EH (cell line): ENCODE measurements at places on chromosomes 3 and 15.
A peak's percentile ranks its signal among the peaks of the same experiment; 100 is the strongest.

- no peak for DNase-seq
Observed at GRCh38 chr3:87674397-87675161, 384.2 kb downstream of the CGGBP1 start.

DNA sequence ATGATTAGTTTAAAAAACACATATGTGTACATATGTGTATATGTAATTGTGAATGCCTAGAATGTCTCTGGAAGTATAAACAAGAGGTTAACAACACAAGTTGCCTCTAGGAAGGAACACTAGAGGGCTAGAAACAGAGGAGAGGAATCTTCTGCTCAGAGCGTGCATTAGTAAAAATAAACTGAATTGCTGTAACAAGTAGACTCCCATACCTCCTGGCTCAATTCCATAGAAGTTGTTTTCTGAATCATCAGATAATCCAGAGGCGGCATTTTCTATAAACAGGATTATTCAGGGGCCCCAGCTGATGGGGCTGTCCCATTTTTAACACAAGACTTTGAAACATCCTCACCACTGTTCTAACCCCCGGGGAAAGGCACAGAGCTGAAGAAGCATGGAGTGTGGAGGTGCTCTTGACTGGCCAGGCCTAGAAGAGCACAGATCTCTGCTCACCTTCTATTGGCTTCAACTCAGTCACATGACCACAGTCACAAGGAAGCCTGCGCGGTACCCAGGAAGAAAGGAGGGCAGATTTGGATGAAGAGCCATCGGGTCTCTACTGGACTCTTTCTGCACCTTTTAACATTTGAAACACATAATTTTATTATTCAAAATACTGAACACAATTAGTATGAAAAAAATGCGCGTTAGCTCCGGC lies 145.7 kb downstream of the TLE3 start:
- DNase-seq = no peak

DNA sequence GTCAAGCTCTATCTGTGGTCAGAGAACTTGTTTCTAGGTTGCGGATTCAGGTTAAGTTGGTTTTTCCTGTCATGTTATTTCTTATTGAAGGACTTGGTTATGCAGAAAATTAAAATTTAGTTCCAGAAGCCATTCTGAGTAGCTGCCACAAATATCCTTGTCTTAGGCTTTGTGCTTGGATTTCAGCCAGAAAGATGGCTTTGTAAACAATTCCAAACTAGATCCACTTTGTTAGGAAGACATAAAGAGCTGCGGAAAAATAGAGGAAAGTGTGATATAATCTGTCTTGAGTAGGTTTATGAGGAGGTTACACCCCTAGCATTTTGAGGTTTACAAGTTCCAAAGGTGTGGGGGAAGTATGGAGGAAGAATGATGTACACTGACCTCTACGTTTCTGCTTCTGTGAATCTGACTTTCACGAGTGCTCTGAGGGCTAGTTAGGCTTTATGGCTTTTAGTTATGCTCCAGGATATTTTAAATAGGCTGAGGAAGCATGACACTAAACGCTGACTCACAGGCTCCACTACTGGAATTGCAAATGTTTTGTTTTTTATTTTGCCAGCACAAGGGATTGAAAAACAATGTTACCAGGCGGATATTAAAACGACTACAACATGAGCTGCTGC lies 46.3 kb upstream of the UTS2B start:
- DNase-seq = peak; percentile 89

DNA sequence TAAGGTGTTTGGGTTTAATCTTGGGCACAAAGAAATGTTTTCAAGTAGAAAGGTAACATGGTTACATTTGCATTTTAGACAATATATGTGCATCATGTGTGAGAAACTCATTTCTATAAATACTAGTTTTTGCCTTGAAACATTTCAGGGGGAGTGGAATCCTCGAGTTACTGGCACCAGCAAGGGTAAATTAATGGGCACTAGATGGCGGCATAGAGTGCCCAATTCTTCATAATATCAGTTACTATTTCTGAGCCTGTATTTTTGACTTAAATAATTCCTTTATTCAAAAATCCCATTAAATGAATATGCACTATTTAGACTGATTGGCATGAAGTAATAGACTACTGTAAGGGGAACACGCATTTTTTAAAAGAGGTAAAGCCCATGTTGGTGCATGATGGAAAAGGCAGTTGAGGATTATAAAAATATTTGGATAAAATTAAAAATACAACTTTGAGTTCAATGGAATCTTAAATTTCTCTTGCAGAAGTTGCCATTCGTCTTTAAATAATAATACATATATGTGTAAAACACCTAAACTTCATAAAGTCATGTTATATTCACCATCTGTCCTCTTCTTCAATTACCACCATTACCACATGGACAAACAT lies 106.3 kb downstream of the ZBTB20 start:
- peak; percentile 61 for DNase-seq

DNA sequence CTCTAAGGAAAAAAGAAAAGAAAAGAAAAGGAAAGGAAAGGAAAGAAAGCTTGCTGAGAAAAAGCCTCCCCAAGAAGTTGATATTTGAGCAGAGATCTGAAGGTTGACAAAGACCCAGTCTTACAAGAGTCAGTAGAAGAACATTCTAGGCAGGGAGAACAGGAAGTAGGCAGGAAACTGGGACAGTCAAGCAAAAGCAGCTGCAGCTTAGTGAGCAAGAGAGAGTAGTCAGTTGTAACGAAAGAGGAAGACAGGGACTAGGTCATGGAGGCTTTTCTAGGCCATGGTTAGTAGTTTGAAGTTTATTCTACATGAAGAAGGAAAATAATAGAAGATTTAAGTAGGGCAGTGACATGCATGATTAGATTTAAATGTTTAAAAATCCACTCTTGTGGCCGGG lies 31.8 kb upstream of the KLHL6 start:
- no peak for DNase-seq

GRCh38 chr3:156379327-156379726 lies 175.6 kb downstream of the SSR3 start:
- DNase-seq = no peak

GRCh38 chr3:24340161-24340560 lies 154.5 kb downstream of the THRB start:
- DNase-seq = no peak

- DNase-seq = peak; percentile 41
Observed at GRCh38 chr3:172595664-172596393, 72.6 kb upstream of the TNFSF10 start.

DNA sequence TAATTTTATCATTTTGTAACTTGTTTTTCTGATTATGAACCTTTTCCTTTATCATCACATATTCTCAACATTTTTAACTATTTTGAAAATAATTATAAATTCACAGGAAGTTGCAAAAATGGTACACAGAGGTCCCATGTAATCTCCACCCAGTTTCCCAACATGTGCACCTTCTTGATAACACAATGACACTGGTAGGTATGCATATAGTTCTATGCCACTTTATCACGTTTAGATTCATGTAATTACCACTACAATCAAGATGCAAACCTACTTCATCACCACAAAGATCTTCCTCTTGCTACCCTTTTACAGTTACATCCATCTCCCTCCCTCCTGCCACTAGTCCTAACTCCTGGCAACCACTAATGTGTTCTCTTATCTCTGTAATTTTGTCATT lies 413.9 kb downstream of the SHQ1 start:
- DNase-seq = no peak

DNA sequence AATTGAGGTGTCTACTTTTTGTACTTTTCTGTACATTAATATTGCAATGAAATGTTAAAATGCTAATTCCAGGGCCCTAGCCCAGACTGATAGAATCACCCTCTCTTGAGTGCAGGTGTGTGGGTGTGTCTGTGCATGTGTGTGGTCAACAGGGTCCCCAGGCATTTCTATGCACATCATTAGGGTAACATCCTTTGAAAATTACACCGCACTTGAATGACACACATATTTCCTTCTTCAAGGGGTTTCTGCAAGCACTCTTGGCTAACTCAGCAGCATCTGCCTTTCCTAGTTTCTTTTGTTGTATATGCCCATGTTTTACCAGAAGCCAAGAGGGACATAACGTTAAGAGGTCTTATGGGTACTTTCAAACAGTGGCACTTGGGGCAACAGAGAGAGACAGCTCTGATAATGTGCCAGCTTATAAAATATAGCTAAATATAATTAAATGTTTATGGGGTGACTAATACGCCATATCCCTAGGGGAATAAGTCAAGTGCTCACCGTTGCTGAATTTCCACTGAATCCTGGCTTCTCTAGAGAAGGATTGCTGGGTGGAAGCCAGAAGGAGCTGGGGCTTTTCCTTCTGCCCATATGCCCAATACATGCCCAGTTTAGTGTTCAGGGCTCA lies 54.5 kb upstream of the LRIG1 start:
- DNase-seq = no peak

DNA sequence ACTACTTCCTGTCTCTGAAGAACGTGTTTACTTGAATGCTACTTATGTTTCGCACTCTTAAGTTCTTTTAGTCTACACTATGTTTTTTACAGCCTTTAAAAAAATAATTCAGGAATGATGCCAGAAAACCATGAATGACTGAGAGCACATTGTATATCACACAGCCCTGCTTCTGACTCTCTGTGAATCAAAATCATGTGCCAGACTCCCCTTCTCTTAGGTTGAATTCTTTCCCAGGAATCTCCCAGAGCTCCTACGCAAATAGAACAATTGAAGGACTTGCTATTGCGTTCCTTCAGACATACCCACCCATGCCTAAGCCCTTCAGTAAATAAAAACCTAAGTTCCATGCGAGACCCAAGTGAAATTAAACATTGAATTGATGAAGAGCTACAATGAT lies 782.0 kb upstream of the ALCAM start:
- no peak for DNase-seq

GRCh38 chr3:55826731-55827496 lies 339.8 kb upstream of the WNT5A start:
- peak; percentile 43 for DNase-seq

GRCh38 chr15:33813891-33814290 lies 154.4 kb upstream of the CHRM5 start:
- DNase-seq = no peak

DNA sequence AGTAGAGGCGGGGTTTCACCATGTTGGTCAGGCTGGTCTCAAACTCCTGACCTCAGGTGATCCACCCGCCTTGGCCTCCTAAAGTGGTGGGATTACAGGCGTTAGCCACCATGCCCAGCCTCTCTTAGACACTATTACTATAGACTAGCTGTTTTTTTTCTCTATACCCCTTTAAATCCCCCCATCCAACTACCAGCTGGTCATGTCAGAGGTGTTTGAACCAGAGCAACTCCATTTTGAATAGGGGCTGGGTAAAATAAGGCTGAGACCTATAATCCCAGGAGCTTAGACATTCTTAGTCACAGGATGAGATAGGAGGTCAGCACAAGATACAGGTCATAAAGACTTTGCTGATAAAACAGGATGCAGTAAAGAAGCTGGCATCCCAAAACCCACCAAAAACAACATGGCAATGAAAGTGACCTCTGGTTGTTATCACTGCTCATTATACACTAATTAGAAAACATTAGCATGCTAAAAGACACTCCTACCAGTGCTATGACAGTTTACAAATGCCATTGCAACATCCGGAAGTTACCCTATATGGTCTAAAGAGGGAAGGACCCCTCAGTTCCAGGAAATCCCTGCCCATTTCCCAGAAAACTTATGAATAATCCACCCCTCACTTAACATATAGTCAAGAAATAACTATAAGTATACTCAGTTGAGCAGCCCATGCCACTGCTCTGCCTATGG lies 57.8 kb upstream of the GPD1L start:
- no peak for DNase-seq

DNA sequence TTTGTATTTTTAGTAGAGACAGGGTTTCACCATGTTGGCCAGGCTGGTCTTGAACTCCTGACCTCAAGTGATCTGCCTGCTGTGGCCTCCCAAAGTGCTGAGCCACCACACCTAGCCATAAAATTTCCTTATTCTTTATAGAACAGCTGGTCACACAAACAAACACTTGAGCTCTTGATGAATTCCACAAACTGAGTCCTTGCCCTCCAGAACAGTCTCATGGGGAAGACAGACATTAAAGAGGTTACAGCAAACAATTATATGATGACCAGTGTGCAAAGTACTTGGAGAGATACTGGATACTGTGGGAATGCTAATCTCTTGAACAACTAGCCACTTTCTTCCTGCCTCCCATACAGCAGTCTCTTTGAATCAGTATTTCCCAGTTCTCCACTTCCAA lies 7.5 kb upstream of the ATP11B start:
- DNase-seq = no peak

DNA sequence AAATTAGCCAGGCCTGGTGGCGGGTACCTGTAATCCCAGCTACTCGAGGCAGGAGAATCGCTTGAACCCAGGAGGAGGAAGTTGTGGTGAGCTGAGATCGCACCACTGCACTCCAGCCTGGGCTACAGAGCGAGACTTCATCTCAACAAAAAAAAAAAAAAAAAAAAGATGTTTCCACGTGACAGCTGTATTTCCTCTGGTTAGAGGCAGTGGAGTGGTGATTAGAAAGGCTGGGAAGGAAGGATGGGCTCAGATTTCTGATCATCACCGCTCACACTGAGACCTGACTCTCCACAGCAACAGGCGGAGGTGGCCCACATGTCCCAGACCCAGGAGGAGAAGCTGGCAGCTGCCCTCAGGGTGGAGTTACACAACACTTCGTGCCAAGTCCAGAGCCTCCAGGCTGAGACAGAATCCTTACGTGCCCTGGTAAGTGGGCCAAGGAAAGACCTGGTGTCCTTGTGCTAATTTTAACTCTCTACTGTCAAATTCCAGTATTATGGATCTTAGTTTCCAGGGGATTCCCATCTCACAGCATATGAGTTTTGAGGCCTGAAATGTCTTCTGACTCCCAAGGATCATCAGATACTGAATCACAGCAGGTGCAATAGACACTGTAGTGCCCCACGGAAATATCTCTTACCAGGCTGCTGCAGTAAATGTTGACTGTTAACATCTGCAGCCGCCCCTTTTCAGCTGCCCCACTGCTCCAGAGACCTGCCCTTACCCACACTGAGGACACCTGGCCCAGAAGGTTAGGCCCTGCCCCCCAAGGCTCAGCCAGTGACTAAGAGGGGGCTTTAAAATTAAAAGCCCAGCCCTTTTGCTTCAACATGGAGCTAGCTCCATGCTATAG lies 66.9 kb downstream of the BFSP2 start:
- no peak for DNase-seq

- no peak for DNase-seq
Observed at GRCh38 chr3:134886991-134887390, 91.9 kb downstream of the EPHB1 start.

DNA sequence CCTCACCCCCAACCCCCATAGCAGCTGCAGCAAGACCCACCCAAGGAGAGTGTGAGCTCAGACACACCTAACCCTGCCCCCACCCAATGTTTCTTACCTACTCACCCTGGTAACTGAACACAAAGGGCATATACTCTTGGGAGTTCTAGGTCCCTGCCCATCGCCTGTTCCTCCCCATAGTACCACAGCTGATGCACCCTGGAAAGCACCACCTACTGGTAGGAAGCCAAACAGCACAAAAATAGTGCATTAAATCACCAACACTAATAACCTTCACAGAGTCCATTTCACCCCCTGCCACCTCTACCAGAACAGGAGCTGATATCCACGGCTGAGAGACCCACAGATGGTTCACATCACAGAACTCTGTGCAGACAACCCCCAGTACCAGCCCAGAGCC lies 245.2 kb downstream of the EFHB start:
- no peak for DNase-seq

GRCh38 chr3:129162729-129163579 lies 2.1 kb upstream of the ISY1 start:
- DNase-seq = no peak

GRCh38 chr3:143183665-143183964 lies 64.0 kb downstream of the CHST2 start:
- no peak for DNase-seq
